ENCODE measurements at places on chromosomes 12 and 14.
A peak's percentile ranks its signal among the peaks of the same experiment; 100 is the strongest.

GRCh38 chr14:61031026-61031425, 50.0 kb downstream of the SLC38A6 start:
- DNase-seq, result no peak

DNA sequence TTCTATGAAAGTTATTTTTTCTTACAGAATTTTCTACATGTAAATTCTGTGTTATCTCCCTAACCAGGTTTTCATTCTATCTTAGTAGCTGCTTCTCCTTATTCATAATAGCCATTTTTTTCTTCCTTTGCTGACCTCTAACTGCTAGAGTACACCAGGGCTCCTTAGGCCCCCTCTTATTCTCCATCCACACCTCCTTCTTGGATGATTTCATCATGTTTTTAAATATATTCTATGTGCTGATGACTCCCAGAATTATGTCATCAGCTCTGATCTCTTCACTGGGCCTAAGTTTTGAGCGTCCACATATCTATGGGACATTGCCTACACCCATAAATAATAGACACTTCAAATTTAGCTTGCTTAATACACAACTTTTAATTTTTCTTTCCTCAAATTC, 721.5 kb downstream of the SLC16A7 start:
- DNase-seq, result no peak

DNA sequence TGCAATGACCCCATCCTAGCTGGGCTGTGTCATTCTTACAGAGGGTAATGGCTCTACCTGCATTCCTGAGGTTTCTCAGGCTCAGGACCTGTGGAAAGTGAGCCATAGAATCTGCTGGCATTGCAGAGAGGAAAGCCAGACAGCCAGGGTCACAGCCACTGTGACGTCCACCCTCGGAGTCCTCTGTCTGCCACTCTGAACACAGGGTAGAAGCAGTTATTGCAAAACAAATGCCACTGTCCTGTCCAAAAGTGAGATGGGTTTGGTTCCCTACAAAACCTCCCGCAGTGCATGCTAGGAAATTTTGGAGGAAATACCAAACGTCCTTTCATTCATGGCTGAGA, 37.8 kb downstream of the TNFAIP2 start:
- DNase-seq, result no peak

DNA sequence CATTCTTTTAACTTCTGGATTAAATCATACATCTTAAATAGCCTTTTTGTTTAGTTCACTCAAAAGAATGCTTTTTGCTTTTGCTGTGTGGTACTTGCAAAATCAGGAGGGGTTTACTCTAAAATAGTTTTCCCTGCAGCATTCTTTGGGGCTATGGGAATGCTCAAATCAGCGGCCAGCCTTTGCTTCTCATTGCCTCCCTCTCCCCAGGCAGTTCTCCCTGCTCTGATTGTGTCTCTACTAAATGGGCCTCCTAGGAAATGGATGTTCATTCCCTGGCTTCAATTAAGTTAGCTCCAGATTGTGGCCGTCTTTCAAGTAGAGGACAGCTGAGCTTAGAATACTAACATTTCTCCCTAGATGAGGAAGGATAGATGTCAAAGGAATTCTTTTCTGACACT, 4.4 kb downstream of the TULP3 start:
- DNase-seq, result no peak

- DNase-seq, result no peak
Observed at GRCh38 chr12:61879229-61879628, 381.0 kb upstream of the USP15 start.

- no peak for DNase-seq
Observed at GRCh38 chr14:92613008-92613658, 99.6 kb downstream of the RIN3 start.

GRCh38 chr12:93609281-93610192, 37.1 kb downstream of the SOCS2 start:
- no peak for DNase-seq

- no peak for DNase-seq
Observed at GRCh38 chr12:63849106-63849620, 4.7 kb downstream of the SRGAP1 start.

DNA sequence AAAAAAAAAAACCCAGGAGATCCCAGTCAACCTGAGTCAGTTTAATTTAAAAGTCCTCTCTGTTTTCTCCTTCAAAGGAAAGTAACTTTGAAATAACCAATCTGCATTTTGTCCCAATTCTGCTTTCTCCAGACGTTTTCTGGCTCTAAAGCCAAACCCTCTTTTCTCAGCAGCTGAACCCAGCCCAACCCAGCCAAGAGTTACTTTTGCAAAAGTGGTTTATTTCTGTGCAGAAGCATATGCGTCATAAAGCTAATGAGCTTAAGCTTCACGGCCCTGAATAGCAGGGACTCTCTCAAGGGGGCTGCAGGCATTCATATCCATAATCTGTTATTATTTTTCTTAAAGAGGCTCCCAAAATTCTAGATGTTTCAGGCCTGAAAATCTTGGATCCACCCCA, 176.6 kb downstream of the GALC start:
- no peak for DNase-seq

DNA sequence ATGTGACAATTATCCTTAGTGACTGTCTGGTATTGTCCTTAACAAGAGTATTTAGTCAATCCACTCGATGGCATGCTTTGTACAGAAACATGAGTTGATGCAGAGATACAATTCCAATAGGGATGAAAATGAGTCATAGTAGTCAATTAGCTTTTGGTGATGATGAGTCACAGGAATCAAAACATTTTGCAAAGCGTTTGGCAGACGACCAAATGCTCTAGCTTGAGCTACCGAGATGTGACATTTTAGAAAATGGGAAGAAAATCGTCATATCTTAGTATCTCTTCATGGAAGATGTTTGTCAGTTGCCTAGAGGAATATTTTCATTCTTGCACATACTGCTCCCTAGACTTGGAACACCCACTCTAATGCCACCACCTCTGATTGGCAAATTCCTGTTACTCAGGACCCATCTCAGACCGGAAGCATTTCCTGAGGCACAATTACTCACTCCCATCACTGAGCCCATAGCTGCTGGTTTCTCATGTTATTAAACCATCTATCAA, 95.0 kb downstream of the LMNTD1 start:
- peak; percentile 95 for DNase-seq

DNA sequence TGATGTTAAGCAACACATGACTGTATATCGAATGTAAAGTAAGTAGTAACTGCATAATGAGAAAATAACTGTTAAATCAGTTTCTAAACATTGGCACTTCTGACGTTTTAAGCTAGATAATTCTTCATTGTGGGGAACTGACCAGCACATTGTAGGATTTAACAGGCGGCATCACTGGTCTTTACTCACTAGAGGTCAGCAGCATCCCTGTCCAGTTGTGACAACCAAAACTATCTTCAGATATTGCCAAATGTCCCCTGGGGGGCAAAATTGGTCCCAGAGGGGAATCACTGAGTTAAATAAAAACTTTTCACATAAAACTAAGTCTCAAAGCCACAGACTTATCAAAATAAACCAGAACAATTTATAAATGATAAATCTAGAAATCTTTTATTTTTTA, 65.3 kb downstream of the BLTP3B start:
- no peak for DNase-seq

DNA sequence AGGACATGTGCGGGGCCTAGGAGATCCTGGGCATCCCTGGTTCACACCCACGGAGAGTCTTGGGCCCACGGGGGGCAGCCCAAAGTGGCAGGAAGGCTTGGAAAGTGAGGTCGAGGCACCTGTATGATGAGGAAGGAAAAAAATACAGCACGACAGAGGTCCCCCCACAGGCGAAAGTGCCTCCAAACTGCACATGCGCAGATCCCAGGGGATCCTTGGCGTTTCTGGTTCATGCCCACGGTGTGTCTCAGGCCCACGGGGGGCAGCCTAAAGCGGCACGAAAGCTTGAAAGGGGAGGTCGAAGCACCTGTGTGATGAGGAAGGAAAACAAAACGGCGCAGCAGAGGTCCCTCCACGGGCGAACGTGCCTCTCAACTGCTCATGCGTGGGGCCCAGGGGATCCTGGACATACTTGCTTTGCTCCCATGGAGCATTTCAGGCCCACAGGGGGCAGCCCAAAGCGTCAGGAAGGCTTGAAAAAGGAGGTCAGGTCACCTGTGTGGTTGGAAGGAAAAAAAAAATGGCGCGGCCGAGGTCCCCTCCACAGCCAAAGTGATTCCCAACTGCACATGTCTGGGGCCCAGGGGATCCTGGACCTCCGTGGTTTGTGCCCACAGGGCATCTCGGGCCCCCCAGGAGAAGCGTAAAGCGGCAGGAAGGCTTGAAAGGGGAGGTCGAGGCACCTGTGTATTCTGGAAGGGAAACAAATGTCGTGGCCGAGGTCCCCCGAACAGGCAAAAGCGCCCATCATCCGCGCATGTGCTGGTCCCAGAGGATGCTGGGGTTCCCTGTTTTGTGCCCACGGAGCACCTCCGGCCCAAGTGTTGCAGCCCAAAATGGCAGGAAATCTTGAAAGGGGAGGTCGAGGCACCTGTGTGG, 582.6 kb downstream of the ALG10 start:
- no peak for DNase-seq

- no peak for DNase-seq
Observed at GRCh38 chr12:29730481-29730880, 53.3 kb downstream of the TMTC1 start.

GRCh38 chr14:79056879-79057278, 886.7 kb downstream of the NRXN3 start:
- DNase-seq, result no peak

DNA sequence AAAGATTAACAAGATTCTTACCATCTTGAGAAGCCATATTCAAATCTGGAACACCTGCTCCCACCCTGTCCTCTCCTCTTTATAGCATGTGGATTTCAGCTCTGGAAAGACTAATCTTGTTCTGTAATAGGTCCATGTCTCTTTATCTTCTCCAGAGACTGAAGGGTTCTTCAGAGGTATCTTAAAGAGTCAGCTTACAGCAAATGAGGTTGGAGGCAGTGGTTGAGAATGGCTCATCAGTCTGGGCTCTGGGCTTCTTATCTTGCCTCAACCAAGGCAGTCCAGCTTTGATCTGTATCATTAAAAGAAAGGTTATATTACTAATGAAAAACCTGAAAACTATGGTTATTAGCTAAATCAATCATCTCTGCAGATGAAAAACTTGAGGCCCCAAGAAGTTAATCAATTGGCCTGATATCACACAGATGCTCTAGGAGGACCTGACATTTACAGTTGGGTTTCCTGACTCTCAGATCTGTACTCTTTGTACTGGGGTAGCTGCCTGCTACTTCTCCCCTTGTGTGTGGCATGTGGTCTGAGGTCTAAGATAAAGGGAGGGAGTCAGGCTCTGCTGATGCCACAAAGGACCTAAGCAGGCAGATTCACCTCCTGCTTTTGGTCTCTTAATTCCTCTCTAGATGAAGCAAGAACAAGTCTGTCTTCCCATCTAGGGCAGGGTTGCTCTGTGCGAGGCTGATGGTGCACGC, 1.7 kb upstream of the AKAP6 start:
- no peak for DNase-seq

DNA sequence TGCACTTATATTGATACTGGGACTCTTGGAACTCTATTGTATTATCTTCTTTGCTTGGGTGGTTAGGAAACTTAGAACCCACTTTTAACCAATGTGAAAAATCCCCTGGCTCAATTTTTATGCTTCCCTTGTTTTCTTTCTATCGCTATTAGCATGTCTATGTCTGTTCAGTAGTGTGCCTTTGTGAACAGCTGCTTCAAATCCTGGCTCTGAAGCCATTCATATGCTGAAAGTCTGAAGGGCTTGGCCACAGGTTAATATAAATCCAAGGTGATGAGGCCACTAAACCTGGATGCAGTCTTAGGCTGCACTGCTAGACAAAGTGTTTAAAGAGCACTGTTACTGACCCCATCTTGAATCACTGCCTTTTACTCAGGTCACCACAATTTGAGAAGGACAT, 94.9 kb upstream of the RIC8B start:
- DNase-seq, result no peak

GRCh38 chr12:31325524-31325875, 450 bp downstream of the SINHCAF start:
- no peak for DNase-seq

DNA sequence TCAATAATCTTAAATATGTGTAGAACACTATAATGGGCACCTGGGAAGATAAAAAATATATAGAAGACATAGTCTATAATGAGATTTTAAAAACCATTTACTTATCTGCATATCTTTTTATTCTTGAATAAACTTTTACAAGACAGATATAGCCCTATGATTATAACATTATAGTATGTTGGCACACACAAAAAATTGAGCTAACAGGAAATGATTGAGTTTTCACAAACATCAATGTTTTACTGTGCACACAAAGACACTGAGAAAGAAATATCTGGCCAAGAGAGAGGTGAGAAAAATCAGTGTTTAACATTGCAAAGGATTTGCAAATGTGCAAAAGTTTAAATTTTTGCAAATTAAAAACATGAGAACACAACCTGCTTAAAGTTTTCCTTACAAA, 124.3 kb downstream of the BBS10 start:
- DNase-seq, result no peak

GRCh38 chr12:98182821-98183220, 332.6 kb upstream of the TMPO start:
- DNase-seq, result no peak

DNA sequence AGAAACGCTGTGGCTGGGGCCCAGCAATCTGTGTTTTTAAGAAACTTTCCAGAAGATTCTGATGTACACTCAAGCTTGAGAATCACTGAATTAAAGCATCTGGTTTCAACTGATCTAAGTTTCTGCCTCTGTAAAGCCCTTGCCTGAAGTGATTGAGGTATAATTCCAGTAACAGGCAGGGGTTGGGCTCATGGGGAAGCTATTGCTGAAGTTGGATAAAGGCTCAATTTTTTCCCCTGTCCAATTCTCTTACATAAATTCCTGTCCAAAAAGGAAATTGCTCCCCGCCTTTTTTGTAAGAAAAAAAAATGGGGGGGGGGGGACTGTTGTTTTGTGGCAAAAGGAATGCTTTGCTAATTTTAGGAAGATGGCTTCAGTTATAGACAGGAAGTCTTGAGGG, 337.4 kb downstream of the NUAK1 start:
- no peak for DNase-seq
